ENCODE measurements at places on chromosomes 3 and 15. TPM values are rescaled to one million over a fixed set of nuclear protein-coding genes. Genes with fewer than 3 reads are reported as not detected.

The SLC9C1 gene
- not detected for polyA plus RNA-seq

The ADCY5 gene
- polyA plus RNA-seq, result not detected

DNA sequence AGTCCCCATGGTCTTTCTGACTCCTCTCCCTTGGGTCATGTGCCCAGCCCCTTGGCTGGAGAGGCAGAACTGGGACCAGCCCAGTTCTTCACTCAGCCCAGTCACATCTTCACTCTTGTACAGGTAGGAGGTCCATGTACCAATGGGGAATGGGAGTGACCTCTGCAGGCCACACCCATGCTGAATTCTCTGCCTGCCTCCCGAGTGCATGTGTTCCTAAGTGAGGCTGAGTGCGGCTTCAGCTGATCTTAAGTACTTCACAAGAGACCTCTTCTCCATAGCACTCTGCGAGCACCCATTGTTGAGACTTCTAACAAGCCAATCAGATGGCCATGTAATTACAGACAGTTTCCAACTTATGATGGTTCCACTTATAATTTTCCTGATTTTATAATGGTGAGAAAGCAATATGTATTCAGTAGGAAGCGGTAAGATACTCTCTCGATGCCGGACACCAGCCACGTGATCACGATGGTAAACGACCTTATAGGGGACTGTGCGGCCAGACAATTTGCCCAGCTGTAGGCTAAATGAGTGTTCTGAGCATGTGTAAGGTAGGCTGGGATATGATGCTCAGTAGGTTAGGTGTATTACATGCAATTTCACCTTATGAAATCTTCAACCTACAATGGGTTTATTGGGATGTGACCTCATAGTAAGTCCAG is 112.1 kb downstream of the KLF13 start:
- no peak for DNase-seq
- H3K4me1 ChIP-seq, result peaks cover 49% of the 10 kb centered on the region
- H3K4me3 ChIP-seq, result no peak overlapping the region
- H3K27ac ChIP-seq, result no peak overlapping the region

- no peak overlapping the region for H3K4me3 ChIP-seq
- H3K27me3 ChIP-seq, result no peaks in the 10 kb centered on the region
- no peaks in the 10 kb centered on the region for H3K4me1 ChIP-seq
- DNase-seq, result no peak
- H3K36me3 ChIP-seq, result no peaks in the 10 kb centered on the region
Measured at GRCh38 chr3:80366808-80367548, 599.2 kb upstream of the ROBO1 start.

DNA sequence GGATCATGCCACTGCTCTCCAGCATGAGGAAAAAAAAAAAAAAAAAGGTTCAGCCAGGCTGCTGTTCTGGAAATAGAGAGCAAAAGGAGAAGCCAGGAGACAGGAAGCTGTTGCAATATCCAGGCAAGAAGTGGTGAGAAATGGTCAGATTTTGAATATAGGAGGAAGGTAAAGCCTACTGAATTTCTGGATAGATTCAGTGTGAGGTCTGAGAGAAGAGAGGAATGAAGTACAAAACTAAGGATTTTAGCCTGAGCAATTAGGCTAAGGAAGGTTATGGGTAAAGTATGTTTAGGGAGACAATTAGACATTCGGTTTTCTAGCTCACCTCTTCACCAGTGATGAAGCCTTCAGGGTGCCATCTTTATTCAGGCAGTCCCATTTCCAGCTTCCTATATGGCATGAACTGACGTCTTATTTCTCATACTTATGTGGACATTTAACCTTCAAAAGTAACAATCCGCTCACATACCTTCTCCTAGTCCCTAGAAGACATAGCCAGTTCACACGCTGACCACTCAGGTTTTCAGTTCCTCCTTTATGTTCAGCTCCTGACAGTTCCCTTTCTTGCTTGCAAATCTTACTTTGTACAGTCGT is 57.2 kb downstream of the KIF9 start:
- no peaks in the 10 kb centered on the region for H3K27me3 ChIP-seq
- H3K27ac ChIP-seq, result no peak overlapping the region
- H3K4me3 ChIP-seq, result no peak overlapping the region
- no peaks in the 10 kb centered on the region for H3K36me3 ChIP-seq
- H3K4me1 ChIP-seq, result peaks cover 4% of the 10 kb centered on the region
- no peak for DNase-seq

DNA sequence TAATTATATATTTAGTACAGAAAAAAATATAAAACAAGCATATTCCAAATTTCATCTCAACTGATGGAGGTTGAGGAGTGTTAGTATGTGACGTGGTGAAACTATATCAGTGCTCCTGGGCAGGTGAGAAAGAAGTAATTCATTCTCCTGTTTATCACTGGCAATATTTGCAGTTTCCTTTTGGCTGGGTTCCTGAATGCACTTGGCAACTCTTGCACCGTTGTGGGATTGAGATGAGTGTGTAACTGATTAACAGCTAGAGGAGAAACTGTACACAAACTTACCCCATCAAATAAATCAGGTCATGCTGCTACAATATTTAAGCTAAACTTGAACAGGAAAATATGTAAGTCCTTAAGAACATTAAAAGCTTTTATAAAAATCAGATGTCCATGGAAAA is 2.1 kb upstream of the ATP13A4 start:
- peaks cover 9% of the 10 kb centered on the region for H3K27me3 ChIP-seq
- H3K4me3 ChIP-seq, result no peak overlapping the region
- H3K36me3 ChIP-seq, result no peaks in the 10 kb centered on the region
- no peak for DNase-seq
- no peak overlapping the region for H3K27ac ChIP-seq

- no peak overlapping the region for H3K27ac ChIP-seq
- DNase-seq, result no peak
- peaks cover 13% of the 10 kb centered on the region for H3K4me1 ChIP-seq
- H3K4me3 ChIP-seq, result no peak overlapping the region
Measured at GRCh38 chr3:46489875-46490274, 7.9 kb upstream of the RTP3 start.

- H3K36me3 ChIP-seq, result no peaks in the 10 kb centered on the region
- H3K27ac ChIP-seq, result no peak overlapping the region
- peaks cover 7% of the 10 kb centered on the region for H3K4me1 ChIP-seq
- no peaks in the 10 kb centered on the region for H3K27me3 ChIP-seq
- H3K4me3 ChIP-seq, result no peak overlapping the region
Measured at GRCh38 chr15:62569460-62570404, 404.6 kb upstream of the C2CD4B start.

Data from keratinocyte (primary cell).